ENCODE measurements at places on chromosomes 5 and 9. TPM values are rescaled to one million over a fixed set of nuclear protein-coding genes. Genes with fewer than 3 reads are reported as not detected.

GRCh38 chr5:128290152-128290858, 206.7 kb downstream of the SLC12A2 start:
- no peaks in the 10 kb centered on the region for H3K4me1 ChIP-seq
- H3K27me3 ChIP-seq: no peaks in the 10 kb centered on the region
- H3K27ac ChIP-seq: no peak overlapping the region
- no peaks in the 10 kb centered on the region for H3K36me3 ChIP-seq

PCDHGB6 gene
- 7.4 TPM for total RNA-seq

DNA sequence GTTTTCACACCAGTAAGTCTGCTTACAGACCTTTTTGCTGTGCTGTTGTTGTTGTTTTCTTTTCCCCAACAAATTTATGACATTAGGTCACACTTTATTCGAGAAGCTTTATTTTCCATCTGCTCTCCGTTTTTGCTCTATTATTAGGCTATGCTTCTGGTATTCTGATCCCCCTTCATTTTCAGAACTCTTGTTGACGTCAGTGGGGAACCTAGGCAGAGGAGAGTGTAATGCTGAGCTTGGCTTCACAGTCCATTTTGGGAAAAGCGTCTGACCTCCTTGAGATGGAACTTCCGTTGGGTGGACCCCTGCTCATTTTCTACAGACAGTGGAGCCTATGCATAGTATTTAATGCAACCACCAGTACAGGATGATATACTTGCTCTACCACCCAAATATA, 387.9 kb upstream of the MEF2C start:
- H3K36me3 ChIP-seq: no peaks in the 10 kb centered on the region
- DNase-seq: no peak
- H3K27ac ChIP-seq: no peak overlapping the region
- H3K4me3 ChIP-seq: no peak overlapping the region
- no peaks in the 10 kb centered on the region for H3K4me1 ChIP-seq

DNA sequence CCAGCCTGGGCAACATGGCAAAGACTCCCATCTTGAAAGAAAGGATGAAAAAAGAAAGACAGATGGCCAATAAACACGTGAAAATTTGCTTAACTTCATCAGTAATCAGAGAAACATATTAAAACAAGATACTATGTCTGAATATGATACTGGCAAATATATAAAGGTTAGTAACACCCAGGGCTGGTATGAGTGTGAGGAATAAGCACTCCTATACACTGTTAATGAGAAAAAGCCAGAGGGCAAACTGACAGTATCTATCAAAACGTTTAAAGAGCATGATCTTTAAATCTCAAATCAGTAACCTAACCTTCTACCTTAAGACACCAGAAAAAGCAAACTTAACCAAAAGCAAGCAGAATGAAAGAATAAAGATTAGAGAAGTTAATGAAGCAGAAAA, 14.1 kb downstream of the B4GALT1 start:
- H3K27ac ChIP-seq: no peak overlapping the region
- no peaks in the 10 kb centered on the region for H3K27me3 ChIP-seq
- H3K4me1 ChIP-seq: no peaks in the 10 kb centered on the region
- H3K36me3 ChIP-seq: no peaks in the 10 kb centered on the region
- DNase-seq: no peak

PRELID2 gene
- 54.5 TPM for total RNA-seq

DNA sequence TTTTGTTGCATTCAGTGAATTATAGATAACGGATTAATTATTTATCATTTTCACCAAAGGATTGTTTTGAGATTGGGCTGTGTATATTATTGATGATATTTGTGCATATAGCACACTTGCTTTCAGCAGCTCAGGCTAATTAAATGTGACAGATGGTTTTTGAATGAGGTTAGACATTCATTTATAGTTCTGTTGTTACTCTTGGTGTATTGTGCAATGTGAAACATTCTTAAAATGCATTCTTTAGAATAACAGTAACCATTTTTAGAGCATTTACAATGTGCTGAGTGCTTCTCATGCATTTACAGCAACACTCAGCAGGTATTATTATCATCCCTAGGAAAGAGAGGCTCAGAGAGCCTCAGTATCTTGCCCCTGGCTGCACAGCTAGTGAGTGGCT, 23.8 kb downstream of the NANS start:
- no peak overlapping the region for H3K4me3 ChIP-seq
- no peaks in the 10 kb centered on the region for H3K36me3 ChIP-seq
- no peaks in the 10 kb centered on the region for H3K27me3 ChIP-seq
- H3K27ac ChIP-seq: no peak overlapping the region
- no peaks in the 10 kb centered on the region for H3K4me1 ChIP-seq

DNA sequence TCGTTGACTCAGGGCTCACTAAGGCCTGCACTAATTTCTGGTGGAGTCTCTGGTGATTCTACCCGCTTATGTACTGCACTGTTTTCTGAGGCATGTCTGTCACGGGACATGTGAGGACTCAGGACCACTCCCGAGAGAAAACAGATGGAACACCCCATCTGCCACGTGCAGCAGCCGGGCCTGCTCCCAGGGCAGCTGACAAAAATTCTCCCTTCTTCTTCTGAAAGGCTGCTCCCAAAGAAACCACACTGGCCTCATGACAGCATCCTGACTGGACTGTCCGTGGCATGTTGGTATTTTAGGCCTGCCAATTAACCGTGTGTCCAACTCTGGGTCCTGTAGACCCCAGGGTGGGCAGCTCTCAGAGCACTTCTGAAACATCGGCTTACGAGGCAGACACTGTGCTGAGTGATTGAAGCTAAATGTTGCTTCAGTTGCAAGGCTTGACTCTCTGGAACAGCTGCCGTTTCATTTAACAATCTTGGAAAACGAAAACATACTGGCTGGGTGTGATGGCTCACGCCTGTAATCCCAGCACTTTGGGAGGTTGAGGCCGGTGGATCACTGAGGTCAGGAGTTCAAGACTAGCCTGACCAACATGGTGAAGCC, 39.0 kb downstream of the FAM240B start:
- H3K27ac ChIP-seq: no peak overlapping the region
- no peaks in the 10 kb centered on the region for H3K36me3 ChIP-seq
- H3K4me1 ChIP-seq: no peaks in the 10 kb centered on the region

PMPCA gene
- 22.4 TPM for total RNA-seq

DNA sequence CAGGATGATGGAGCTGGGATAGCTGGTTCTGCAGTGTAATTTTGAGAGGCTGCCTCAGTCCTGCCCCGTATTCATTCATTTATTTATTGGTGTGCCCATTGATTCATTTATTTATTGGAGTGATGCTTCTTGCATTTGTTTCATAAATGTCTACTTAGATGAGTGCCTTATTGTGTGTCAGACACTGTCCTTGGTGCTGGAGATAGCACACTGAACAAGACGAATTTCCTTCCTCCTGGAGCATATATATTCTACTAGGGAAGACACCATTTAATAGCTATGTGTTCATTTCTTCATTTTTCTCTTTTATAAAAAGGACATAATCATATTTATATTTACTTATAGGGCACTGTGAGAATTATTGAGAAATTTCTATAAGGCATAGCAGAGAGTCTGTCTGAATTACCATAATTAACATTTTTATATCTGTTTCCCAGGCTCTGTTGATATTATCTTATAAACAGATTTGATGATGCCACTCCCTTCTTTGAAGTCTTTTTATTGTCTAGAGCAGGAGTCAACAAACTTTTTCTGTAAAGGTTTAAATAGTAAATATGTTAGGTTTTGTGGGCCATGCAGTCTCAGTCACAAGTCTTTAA, 433.9 kb upstream of the ZNF608 start:
- no peak overlapping the region for H3K4me3 ChIP-seq
- H3K36me3 ChIP-seq: no peaks in the 10 kb centered on the region
- H3K27ac ChIP-seq: no peak overlapping the region
- no peaks in the 10 kb centered on the region for H3K4me1 ChIP-seq
- no peak for DNase-seq

GRCh38 chr9:127496974-127497373, 45.7 kb downstream of the LRSAM1 start:
- peaks cover 4% of the 10 kb centered on the region for H3K4me1 ChIP-seq
- no peak overlapping the region for H3K27ac ChIP-seq
- no peaks in the 10 kb centered on the region for H3K36me3 ChIP-seq
- no peak for DNase-seq

- H3K4me1 ChIP-seq: peaks cover 5% of the 10 kb centered on the region
- H3K36me3 ChIP-seq: no peaks in the 10 kb centered on the region
- H3K4me3 ChIP-seq: no peak overlapping the region
- H3K27ac ChIP-seq: no peak overlapping the region
- H3K27me3 ChIP-seq: no peaks in the 10 kb centered on the region
- no peak for DNase-seq
Measured at GRCh38 chr5:125699860-125700259, 723.3 kb upstream of the GRAMD2B start.

SLC6A3 gene
- not detected for total RNA-seq

Data from uterus (tissue), 4 donors.